ENCODE measurements at places on chromosomes 3 and 15.

DNA sequence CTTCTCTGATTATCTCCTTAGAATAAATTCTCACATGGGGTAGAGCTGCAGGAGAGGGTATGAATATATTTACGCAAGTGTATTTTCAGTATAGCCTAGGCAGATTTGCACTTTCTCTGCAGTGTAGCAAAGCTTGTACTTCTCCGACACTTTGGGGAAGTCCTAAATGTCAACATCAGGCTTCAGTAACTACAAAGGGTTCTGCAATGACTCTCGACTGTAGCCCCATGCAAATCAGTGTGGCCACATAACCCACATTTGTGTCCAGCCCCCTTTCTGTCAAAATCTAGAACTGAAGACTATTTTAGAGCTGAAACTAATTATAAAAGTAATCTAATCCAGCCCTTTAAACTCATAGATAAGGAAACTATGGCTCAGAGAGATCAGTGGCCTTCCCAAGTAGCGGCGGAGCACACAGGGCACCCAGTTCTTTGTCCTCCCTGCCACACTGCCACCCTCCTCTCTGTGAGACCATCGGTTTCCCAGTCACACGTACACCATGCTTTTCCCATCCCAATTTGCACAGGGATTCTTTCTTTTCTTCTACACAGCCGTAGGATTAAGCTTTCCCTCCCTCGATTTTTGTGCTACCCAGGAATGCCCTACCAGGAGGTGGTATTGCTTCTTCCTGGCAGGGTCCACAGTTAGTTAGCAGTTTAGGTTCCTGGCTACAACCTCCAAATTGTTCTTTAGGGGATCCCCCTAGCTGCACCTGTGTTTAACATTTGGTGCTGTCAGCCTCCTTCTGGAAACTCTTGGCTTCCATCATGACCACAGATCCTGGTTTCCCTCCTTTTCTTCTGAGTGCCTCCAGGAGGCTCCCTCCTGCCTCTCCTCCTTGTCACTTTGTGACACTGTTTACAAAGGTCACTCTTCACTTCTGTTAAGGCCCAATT is 22.9 kb downstream of the MRAS start:
- no peak for DNase-seq

GRCh38 chr15:81111018-81111417 is 23.1 kb upstream of the CFAP161 start:
- DNase-seq, result no peak

DNA sequence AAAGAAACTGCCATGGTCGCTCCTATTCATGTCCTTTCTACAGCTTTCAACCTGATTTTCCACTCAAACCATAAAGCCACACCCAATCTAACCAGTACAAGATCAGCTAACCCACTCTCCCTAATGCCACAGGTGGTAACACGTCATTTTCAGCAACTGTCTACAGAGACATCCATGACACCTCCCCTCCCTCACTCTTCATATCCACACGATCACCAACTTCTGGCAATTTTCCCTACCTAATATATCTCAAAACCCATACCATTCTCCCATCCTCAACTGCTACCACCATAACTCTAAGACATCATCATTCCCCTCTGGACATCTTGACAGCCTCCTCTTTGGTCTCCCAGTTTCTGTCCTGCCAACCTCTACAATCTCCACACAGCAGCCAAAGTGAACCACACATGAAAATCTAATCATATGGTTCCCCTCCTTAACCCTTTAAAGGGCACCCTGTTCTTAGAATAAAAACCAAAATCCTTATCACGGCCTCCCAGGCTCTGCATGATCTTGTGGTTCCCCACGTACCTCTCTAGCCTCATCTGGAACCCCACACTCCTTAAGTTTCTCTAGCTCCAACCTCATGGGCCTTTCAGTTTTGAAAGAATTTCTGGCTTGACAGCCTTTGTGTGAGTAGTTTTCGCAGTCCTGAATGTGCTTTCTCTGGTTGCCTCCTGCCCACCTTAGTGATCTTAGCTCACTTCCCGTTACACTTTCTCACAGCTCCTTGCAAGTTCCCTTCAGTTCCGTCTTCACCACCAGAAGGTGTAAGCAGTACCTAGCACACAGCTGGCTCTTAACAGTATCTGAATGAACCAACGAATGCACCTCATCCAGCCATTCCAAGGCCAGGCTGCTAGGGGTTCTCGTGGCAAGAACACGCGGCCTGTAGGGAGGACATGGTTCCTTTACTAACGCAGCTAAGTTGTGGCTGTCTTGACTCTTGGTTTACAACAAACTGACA is 33.4 kb downstream of the SPINK8 start:
- peak; percentile 4 for DNase-seq

DNA sequence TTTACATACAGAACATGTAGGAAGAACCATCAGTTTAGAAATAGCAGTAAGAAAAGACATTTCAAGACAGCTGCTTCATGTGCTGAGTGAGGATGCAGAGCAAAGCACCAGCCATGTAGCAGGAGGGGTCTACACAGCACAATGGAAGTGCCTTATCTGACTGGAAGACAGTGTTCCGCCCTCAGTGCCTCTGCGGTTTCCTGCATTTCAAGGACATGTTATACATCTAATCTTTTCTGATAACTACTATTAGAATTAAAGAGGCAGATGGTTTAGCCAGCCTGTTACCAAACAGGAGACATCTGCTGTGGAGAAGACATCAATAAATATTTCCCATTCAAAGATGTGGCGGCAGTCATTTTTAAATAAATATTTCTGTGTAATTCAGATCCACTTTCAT is 10.6 kb downstream of the LSG1 start:
- DNase-seq, result no peak

- DNase-seq, result peak; percentile 54
Measured at GRCh38 chr3:152258448-152259393, 10.0 kb upstream of the MBNL1 start.

GRCh38 chr3:147389717-147390116 is 16.6 kb downstream of the ZIC4 start:
- no peak for DNase-seq

- no peak for DNase-seq
Measured at GRCh38 chr3:189144645-189145044, 27.1 kb upstream of the TPRG1 start.

GRCh38 chr3:2579206-2579605 is 480.5 kb downstream of the CNTN4 start:
- DNase-seq, result no peak
